D341Med (cell line): ENCODE measurements at places on chromosomes 7 and 10.

DNA sequence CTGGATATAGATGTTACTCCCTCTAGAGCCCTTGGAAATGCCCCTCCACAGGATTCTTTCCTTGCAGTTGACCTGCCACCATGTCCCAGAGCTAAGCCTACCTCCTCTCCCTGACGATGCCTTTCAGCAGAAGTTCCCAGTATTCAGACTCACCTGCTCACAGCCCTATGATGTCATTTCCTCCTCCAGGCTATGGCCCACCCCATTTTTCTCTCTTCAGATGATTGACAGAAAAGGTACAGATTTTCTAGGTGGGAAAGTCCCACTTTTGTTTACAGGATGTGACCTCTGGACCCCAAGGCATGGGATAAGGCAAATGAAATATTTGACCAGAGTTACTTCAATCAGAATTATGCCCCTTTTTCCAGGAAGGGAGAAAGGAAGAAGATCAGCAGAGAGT lies 280.2 kb upstream of the PHYHIPL start:
- no peak for DNase-seq

DNA sequence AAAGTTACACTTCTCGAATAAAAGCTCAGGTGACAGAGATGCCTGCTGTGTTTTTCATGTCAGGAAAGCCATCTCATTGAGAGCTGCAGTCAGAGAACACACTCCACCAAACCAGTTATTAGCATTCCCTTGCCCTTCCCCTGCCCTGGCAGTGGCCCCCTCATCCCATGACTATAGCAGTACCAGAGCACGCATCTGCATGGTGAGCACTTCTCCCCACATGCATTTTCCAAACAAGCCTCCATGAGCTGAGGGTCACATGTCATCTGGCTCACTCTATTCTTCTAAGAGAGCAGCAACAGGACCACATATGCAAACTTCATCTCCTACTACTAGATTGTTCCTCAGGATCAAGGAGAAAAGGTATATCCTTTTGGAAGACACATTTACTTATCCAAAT lies 42.4 kb upstream of the FGL2 start:
- no peak for DNase-seq

- no peak for DNase-seq
Observed at GRCh38 chr10:541041-541440, 148.4 kb downstream of the DIP2C start.

DNA sequence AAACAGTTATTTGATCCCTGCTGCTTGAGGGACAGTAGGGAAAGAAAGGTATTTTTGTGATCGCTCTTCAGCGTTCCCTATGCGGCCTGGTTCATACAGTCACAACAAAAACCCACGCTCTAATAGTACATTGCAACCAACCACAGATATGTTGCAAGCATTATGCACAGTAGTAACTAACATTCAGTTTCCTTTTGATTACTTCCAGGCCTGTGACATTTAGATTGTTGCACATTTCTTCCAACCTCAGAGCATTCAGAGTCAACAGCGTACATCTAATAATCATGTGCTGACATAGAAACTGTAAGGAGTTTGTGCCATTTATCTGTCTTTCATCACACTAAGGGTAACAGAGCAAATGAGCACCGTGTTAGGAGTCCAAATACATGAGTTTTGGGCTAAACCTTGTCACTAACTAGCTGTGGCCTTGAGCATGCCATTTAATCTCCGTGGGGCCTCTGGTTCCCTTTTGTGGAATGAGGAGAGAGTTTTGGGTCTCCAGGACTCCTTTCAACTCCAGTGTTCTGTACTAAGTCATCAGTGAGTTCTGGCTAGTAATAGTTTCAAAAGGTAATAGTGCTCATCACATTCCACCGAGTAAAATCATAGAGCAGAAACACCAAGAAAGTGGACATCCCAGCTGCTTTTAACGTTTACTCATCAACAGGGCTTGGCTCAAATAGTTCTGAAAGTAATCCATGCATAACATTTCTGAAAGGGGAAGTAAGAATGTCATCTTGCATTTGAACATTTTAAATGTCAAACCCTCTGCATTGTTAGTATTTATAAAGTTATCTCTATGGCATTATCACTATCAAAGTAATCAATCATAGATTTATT lies 99.0 kb upstream of the FZD1 start:
- no peak for DNase-seq

DNA sequence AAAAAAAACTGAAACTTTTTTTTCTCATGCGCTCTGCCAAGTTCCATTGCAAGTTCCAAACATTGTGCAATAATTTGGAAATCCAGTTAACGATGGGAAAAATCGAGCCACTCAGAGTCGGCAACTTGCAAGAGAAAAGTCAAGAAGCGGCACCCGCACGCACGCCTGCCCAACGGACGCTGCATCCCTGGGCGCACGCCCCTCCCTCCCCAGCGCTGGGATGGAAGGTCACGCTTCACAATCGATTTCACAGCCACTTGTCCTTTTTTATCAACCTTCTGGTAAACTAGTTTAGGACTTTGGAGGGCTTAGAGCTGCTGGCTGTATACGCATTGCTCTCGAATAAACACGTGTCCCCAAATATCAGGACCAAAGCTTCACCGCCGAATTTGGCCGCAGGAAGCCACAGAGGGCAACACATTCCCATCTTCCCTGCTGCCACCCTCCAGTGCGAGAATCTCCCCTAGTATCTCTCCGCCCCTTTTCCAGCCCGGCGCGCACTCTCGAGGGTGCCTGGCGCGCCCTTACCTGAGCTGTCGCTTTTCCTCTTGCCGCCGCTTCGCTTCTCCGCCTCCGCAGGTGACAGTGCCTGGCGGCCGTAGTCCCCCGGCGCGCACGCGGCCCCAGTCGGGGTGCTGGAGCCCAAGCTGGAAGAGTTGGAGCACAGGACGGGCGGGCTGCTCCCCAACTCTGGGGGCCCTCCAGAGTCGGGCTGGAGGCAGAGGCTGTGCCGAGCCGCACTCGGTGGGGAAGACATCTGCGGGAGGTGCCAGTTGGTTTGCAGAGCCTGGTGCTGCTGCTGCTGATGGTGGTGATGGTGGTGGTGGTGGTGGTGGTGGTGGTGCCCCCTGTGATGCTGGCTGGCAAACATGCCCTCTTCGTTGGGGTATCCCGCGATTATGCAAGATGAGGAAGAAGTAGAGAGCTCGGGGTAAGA lies 857 bp downstream of the MEOX2 start:
- peak; percentile 61 for DNase-seq

DNA sequence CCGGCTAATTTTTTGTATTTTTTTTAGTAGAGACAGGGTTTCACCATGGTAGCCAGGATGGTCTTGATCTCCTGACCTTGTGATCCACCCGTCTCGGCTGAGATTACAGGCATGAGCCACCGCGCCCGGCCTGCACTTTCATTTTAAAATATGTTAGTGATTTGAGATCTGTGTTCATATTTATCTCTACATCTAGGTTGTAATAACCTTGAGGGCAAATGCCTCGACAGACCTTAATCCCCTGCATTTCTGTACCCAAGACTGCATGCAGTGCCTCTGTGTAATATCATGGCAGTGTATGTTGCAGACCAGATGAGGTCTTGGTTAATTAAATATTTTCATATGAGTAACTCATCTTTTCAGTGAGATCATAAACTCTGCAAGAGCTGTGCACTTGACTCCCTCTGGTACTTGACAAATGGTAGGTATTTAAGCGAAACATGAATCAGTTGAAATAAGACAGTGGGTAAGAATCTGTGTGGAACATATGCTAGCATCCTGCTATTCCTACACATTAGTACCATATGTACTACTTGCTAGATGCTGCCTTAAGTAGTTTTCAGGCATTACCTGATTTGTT lies 673.9 kb upstream of the ANKRD30A start:
- DNase-seq = no peak

- DNase-seq = no peak
Observed at GRCh38 chr10:54909165-54909564, 108.1 kb upstream of the PCDH15 start.

- DNase-seq = peak; percentile 54
Observed at GRCh38 chr7:25820432-25821040, 331.5 kb upstream of the NFE2L3 start.

GRCh38 chr7:143147070-143147469 lies 15.2 kb downstream of the PIP start:
- no peak for DNase-seq

DNA sequence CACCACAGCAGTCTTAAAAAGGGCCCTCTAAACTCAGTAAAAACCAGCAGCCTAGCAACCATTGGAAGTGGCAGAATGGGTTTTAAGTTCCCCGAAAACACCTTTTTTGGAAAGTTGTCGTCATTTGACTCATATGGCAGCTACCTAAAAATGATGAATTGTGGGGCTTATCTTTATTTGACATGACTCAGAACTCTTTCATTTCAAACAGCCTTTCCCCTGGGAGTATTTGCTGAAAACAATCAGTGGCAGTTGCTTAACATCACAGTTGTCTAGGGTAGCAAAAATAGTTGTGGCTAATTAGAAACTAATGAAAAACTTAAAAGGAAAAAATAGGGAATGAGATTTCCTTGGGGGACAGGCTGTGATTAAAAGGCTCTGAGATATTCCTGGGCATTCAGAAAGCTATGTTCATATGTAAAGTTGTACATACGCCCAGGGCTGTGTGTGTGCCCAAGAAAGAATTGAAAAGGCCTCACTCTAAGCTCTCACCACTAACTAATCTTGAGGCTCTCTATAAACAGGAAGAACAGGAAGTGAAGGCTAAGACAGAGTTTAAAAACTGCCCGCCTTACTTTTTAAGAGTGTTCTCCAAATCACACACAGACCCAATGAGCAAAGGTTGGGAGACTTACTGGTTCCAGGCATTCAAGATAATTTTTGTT lies 81.7 kb upstream of the HECTD2 start:
- DNase-seq = no peak

- DNase-seq = no peak
Observed at GRCh38 chr7:147805996-147806576, 784.5 kb upstream of the C7orf33 start.

GRCh38 chr7:18153183-18153748 lies 125.6 kb upstream of the PRPS1L1 start:
- DNase-seq = no peak

DNA sequence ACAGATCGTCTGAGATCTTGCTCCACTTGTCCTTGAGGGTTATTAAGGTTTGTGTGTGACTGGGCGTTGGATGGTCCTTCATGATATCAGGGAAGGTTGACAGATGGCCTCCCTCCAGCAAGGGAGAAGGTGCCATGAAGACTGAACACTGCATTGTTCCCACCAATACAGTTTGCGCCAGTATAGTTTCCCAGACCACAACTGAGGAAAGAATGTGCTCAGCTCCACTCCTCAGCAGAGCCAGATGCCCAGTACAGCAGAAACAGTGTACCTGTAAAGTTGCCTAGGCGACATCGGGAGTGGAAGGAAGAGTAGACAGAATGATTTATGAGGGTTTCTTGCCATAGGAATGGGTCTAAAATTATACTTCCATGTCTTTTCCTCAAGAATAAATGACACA lies 137.5 kb downstream of the ST7 start:
- DNase-seq = no peak

DNA sequence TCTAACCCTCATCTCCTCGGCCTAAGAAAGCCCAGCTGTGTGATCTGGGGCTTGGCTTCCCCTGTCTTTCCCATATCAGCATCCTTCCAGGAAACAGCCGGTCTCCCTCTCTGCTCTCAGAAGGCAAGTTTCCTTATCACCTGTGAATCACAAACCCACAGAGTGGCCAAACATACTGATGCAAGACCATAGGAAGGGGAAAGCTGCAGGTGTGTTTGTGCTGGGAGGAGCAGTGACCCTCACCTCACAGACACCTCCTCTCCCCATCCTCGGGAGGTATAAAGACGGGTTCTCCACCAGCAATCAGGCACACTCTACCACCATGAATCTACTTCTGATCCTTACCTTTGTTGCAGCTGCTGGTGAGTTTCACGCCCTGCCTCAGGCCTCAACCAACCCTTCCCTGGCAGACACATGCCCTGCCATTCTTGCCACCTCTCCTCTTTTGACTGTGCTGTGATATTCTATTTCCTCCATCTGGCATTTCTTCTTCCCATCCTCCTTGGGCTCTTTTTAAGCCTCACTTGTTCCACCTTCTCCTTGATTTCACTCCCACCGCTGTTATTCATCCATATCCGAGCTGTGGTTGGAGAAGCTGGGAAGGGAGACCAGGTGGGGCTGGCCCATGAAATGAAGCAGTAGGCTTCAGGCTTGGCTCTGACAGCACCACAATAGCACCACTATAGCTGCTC lies at the start of gene PRSS2:
PRSS2 (plus strand) TSS at position 310 of the 692 bp plus-strand sequence; CDS start at position 323, 13 bp downstream.
- no peak for DNase-seq

DNA sequence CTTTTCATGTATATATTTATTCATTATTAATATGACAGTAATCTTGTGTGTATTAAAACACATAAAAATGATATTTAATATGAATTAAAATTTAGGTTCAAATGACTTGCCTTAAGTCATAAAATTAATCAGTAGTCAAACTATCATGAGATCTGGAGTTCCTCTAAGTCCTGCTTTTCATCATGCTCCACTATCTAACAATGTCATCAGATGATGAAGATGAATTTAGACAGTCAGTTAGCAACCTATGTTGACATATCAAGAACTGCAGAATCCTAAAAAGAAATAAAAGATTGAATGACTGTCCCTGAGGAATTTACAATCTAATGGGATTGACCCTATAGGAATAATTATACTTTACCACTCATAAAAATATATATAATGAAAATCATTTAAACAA lies 7.1 kb downstream of the CABCOCO1 start:
- DNase-seq = no peak

- DNase-seq = peak; percentile 75
Observed at GRCh38 chr7:35036361-35037171, 719 bp downstream of the DPY19L1 start.

DNA sequence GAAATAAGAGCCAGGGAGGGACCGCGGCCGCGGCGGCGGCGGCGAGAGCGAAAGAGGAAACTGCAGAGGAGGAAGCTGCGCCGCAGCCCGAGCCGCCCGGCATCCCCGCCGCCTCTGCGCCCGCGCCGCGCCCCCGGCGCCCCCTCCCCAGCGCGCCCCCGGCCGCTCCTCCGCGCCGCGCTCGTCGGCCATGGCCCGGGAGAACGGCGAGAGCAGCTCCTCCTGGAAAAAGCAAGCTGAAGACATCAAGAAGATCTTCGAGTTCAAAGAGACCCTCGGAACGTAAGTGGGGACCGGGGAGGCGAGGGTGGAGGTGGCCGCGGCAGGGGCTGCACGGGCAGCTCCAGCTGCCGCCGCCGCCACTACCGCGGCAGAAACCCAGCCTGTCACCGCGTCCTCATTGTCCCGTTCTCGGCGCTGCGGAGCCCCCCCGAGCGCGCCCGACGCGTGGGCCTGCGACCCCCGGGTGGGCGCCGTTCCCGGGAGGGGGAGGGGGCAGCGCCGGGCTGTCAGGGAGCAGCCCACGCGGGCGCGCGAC lies 351 bp downstream of the CAMK1D start:
- DNase-seq = no peak

GRCh38 chr10:515674-516073 lies 173.8 kb downstream of the DIP2C start:
- no peak for DNase-seq

DNA sequence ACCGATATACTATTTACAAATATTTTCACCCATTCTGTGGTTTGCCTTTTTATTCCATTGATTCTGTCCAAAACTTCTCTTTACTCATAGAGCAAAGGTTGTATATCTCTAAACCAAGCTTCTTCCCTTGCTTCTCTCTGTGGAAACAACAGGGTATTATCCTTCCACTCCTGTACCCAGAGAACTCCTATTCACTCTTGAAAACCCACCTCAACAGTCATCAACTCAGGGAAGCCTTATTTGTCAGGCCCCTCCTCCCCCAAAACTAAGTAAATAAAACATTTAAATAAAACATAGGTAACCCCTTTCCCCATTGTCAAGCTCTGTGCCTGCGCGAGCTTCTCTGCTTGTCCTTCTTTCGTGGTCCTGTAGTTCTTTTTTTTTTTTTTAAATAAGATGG lies 44.6 kb downstream of the GTF2IRD1 start:
- DNase-seq = peak; percentile 12

GRCh38 chr10:31751051-31751737 lies 177.4 kb downstream of the ARHGAP12 start:
- DNase-seq = no peak

- no peak for DNase-seq
Observed at GRCh38 chr7:46006723-46007122, 85.7 kb upstream of the IGFBP3 start.
